ENCODE measurements at places on chromosomes 2 and 18.

- DNase-seq, result no peak
These were observed 68.8 kb downstream of the GLI2 start for GRCh38 chr2:120804459-120804858.

- DNase-seq, result no peak
These were observed 1115.3 kb downstream of the LRP1B start for GRCh38 chr2:141015341-141016047.

DNA sequence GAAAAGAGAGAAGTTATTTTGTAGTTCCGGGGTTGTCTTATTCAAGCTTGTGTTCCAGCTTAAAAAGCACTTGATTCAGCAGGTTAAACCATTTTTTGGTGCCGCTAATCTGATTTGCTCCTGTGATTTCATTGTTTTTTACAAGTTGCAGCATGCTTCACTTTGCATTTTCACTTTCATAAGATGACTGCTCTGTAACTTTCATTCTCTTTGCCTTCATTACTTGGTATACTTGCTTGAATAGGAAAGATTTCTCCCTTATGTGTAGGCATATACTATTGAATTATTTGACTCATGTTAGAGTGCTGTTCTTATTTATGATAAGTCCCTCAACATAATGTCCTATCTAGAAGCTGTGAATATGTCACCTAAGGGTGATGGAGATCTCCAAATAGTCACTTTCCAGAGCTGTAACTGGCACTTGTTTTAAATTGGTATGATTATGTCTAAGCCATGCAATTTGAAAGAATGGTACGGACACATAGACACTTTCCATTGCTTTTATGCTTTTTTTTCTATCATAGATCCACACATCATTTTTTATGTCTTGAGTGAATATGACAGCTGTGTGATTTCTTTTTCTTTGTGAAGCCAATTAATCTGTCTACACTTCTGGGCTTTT lies 254.5 kb downstream of the DSEL start:
- no peak for DNase-seq

DNA sequence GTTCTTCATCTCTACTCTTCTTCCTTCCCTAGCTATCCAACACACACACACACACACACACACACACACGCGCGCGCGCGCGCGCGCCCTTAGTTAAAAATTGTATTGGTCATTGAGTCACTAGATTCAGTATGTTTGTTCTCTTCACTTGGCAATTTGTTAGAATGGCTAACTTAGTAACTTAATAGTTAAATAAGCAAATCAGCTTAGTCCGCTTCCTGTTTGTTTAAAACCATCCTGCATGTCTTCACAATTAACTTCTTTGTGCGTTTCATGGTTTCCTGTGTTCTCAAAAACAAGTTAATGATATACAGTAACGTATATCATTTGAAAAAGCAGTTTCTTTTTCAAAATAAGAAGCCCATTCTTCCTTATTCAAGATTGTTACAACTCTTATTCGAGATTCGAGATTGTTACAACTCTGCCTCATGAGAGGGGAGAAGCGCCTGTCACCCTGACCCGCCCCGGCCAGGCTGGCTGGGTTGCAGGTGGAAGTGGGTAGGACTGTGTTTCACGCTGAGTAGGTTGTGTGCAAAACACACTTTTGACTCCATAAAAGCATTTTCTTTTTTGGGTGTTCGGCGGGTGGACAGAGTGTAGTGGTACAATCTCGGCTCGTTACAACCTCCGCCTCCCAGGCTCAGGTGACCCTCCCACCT lies 9.5 kb upstream of the CNNM3 start:
- no peak for DNase-seq

- DNase-seq, result no peak
These were observed 102.8 kb upstream of the PPP1CB start for GRCh38 chr2:28648671-28649395.

DNA sequence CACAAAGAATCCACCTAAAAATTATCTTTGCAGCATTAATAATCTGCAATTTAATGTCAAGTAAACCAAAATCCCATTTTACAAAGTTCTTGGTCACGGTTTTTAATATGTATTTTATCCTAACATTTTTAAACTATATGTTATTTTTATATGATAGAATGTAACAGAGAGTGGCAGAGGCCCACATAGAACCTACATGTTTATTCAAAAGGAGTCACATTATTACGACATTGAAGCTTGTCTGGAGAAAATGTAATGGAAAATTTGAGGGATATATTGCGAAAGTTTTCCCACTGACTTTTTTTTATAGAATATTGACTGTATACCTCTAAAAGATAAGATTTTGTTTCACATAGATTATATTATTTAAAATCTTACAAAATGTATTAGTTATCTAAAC lies 89.7 kb upstream of the COL3A1 start:
- no peak for DNase-seq

DNA sequence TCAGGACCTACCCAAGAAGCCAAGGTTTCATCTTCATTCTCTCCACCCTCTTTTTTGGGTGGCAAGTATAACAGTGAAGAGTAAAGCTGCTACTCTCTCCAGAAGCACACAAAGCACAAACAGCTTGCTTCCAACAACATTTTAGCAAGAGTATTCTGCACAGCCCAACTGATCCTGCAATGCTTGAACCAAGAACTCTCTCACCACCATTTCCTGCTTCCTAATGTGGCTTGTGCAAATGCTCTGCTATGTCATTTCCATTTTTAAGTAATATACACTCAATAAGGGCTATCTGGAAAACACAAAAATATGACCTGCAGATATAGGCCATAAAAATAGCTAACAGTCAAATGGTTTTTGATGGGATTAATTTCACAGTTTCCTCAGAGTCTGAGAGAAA lies 24.1 kb upstream of the IHH start:
- DNase-seq, result no peak

GRCh38 chr2:232174662-232175061 lies 203.9 kb upstream of the ALPP start:
- no peak for DNase-seq

DNA sequence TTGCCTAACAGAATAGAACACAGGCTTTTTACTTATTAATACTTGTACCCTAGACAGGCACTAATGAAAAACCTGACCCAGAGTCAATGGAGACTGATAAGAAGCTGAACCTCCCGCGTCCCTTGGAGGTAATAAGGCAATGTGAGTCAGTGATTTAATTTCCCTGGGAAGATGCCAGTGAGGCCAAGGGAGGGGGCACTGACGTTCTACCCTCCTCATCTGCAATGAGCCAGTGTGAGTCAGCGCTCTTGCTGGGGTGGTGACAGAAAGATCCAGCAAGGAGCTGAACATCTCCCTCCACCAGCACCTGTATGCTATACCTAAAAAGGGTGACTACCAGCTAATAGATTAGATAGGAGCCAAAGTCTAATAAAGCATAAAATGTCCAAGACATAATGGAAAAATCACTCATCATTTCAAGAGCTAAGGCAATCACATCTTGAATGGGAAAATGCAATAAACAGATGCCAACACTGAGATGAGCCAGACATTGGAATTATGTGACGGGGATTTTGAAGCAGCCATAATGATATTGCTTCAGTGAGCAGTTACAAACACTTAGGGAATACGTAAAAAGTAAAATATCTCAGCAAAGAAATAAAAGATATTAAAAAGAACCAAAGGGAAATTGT lies 116.9 kb downstream of the TPGS2 start:
- DNase-seq, result no peak

GRCh38 chr2:136665736-136666135 lies 99.6 kb upstream of the THSD7B start:
- DNase-seq, result no peak

DNA sequence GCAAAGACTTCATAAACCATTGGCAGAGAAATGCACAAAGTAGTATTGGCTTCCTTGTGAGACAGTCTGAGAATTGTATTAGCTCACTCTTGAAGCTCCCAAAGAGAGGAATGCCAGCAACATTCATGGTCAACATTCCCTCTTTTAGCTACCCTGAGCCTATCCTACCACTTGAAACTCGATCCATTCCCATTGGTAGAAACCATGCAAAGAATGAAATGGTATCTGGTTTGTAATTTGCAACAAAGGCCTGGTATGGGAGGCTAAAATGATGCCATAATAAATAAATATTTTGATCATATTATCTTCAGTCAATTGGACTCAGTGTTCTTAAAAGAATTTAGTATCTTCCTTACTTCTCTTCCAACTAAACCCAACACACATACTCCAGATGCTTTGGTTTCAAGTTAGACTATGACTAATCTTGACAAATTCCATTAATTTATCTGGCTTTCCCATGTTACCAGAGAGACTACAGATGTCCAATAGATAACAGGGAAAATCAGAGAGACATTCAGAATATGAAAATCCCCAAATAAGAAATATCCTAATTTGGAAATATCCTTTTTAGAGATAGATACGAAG lies 102.9 kb downstream of the DHRS9 start:
- DNase-seq, result no peak
